ENCODE measurements at places on chromosomes 2 and 18. TPM values are rescaled to one million over a fixed set of nuclear protein-coding genes. Genes with fewer than 3 reads are reported as not detected.
A peak's percentile ranks its signal among the peaks of the same experiment; 100 is the strongest.

GRCh38 chr2:110805894-110806452, 73.6 kb downstream of the ACOXL start:
- no peak overlapping the region for H3K27ac ChIP-seq
- peaks cover 59% of the 10 kb centered on the region for H3K27me3 ChIP-seq

DNA sequence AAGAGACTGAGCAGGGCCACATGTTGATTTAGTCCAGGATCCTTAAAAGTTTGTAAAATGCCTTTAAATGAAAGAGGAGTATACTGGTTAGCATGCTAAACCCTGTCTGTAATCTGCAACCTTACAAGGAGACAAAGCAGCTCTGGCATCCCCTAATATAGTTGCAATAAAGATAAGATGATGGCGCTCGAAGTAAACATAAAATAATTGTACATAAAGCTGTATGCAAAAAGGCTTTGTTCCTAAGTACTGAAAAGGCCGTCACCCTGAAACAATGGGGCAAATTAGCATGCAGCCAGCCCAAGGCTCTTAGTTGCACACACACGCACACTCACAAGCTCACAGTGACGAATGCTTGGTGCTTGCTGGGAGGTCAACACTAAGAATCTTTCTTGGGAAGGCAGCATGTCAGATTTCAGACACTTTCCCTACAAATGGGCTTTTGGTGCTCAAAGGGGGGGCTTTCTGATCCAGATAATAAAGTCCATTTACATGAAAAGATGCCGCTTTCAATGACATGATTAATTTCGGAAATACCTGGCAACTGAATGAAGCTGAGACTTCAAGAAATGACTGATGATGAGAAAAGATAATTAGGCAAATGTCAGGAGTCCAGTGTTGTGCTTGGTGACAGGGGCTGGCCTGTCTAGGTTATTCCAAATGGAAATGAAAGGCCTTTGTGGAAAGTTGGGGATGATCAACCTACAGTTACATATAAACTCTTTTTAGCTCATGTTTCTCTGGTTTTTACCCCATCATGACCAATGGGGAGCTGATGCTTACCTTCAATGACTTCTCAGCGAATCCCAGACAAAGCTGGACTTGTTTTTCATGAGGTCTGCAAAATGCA, 370.3 kb downstream of the MEIS1 start:
- H3K4me3 ChIP-seq = no peak overlapping the region
- DNase-seq = no peak
- H3K27ac ChIP-seq = no peak overlapping the region

DNA sequence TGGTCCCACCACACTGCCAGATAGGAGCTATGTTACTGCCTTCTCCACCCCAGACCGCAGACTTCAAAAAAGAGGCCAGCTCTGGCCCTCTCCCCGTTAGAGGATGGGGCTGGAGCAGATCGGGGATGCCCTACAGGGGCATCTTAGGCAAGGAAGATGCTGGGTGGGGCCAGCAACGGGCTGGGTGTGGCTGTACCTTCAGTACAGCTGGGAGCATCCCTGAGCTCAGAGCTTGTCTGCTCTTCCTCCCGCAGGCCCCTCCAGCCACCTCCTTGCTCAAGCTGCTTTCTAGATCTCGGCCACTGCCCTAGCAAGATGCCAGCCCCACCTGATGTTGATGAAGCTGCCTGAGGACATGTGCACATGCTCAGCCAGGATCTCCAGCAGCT, 9.8 kb downstream of the PTPRN start:
- no peak for DNase-seq
- H3K36me3 ChIP-seq = no peaks in the 10 kb centered on the region
- peaks cover 5% of the 10 kb centered on the region for H3K4me1 ChIP-seq
- H3K27me3 ChIP-seq = peaks cover 45% of the 10 kb centered on the region
- H3K27ac ChIP-seq = no peak overlapping the region

DNA sequence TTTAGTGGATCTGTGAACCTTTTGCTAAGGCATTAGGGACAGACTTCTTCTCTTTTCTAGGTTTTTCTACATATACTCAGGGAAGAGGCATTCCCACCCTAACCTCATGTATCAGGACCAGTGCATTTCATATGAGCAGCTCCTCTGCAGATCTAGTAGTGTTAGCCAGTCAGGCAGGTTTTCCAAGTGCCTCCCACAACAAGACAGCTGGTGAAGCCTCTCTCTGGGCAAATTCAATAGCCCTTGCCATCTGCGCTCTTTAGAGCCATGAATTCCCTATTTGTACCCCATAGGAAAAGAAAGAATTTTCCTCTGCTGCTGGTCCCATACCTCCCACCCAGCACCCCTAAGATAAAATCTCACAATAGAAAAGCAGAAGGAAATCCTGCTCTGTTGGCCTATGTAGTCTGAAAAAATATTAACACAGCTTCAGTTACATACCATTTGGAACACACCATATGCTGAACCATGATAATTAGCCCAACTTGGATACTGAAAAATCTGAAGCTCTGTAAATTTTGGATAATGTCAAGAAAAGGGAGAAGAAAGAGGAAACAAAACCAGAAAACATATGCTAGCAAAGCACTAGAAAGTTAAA, 1354.6 kb upstream of the NRXN1 start:
- H3K27me3 ChIP-seq = no peaks in the 10 kb centered on the region
- no peak overlapping the region for H3K27ac ChIP-seq
- no peaks in the 10 kb centered on the region for H3K36me3 ChIP-seq

DNA sequence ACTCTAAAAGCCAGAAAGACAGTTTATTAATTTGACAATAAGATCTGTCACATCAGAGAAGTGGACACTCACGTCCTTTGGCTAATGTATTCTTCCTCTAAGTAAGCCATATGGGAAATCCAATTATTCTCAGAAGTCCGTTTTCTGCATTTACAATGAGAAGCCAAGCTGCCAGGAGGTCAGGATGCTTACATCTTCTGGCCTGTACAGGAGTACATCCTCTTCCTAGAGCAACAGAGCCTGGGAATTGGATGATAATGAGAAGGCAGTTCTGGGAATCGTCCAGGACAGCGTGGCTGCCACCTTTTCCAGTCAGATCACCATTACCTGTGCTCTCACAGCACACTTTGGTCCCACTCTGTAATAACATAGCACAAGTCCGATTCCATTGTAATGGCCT, 5.2 kb downstream of the RAPGEF4 start:
- H3K27ac ChIP-seq = no peak overlapping the region
- peaks cover 18% of the 10 kb centered on the region for H3K27me3 ChIP-seq
- no peak for DNase-seq
- H3K4me1 ChIP-seq = peaks cover 10% of the 10 kb centered on the region
- H3K36me3 ChIP-seq = peaks cover 7% of the 10 kb centered on the region
- H3K4me3 ChIP-seq = no peak overlapping the region

DNA sequence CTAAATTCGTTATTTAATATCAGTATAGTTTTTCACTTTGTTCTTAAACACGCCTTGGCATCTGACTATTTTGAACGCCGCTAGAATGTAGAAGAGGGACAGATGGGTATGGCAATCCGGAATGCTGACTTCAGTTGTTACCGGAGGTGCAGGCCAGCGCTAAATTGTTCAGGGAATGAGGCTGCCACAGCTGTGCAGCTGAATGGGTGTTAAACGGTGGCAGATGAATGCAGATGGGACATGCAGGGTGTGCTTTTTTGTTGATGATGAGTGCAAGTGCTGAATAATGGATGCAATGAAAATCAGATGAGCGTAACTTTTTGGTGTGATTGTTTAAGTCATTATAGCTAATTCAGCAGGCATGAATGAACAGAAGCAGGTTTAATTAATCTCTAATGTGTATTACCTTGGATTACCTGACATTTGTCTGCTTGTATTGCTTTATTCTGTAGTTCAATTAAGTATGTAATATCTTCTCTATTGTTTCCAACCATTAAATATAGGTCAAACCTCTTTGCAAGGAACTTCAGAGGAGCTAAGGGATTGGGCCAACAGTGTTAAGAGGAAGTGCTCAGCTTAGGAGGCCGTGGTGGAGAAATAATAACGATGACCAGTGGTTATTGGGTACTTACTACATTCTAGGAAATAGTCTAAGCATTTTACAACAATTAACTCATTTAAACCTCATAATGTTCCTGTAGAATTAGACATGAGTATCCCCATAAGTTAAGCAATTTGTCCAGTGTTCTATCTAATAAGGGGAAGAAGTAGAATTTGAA, 11.9 kb upstream of the CREG2 start:
- peaks cover 25% of the 10 kb centered on the region for H3K27me3 ChIP-seq
- no peak overlapping the region for H3K27ac ChIP-seq
- DNase-seq = no peak
- H3K4me1 ChIP-seq = peaks cover 10% of the 10 kb centered on the region
- no peaks in the 10 kb centered on the region for H3K36me3 ChIP-seq
- no peak overlapping the region for H3K4me3 ChIP-seq

DNA sequence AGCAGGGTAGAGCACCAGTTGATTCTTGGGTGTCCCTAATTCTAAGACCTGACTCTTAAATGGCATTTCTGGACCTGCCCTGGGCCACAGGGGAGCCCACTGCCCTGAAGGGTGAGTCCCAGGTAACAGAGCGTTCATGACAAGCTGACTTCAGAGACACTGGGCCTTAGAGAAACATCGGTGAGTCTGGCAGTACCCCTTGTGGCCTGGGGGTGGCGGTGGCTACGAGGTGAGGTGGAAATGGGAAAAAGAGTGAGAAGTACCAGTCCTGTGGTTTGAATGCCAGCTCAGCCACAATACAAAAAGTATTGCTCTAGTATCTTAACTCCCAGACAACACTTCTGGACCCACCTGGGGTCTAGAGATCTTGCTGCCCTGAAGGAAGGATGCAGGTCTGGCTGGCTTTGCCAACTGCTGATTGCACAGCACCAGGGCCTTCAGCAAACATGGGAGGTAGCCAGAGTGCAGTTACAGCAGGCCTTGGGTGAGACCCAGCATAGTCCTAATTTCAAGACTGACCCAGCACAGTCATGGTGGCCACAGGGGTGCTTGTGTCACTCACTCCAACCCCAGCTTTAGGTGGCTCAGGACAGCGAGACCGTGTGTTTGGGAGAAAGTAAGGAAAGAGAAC, 44.5 kb downstream of the USP34 start:
- peaks cover 16% of the 10 kb centered on the region for H3K4me1 ChIP-seq
- no peaks in the 10 kb centered on the region for H3K27me3 ChIP-seq
- DNase-seq = no peak
- no peak overlapping the region for H3K4me3 ChIP-seq
- H3K27ac ChIP-seq = no peak overlapping the region

DNA sequence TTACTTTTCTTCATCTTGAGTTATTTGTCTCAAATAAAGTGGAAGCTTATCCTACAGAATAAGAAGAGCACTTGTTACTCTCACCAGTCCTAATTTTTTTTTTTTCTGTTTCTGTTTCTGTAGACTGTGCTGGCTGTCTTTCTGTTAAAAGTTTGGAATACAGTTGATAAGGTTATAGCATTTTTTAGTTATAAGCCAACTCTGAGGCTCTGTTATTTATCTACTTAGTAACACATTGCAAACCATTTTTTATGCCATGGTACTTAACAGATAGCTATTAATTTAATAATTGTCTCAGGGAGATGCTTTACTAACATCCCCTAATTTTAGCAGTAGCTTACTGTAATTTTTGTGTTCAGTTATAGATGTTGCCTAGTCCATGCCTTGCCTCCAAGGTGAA, 37.9 kb downstream of the CREB1 start:
- no peaks in the 10 kb centered on the region for H3K4me1 ChIP-seq
- H3K36me3 ChIP-seq = peaks cover 40% of the 10 kb centered on the region
- no peak for DNase-seq
- no peaks in the 10 kb centered on the region for H3K27me3 ChIP-seq

DNA sequence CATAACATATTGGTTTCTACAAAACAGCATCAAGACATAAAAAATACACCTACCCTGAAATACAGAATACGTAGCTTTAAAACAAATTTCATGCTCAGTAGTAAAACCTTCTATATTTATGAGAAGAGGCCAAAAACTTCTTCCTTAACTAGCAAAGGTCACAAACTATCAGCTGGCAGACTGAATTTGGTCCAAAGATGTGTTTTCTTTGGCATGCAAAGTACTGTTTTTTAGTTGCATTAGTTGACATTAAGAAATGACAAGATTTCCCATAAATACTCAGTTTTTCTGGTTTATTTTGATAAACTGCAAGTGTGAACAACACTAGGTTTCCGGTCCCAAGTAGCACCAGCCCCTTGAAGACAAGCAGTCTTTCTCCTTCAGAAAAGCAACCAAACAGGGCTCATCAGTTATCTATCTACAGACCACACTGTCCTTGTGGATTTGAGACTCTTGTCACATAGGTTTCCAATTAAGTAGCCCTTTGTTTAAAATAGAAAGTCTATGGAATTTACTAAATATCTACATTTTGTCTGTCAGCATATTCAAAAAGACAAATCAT, 35.6 kb downstream of the SLC25A12 start:
- peak overlapping the region; percentile 52 for H3K27ac ChIP-seq
- peaks cover 22% of the 10 kb centered on the region for H3K4me1 ChIP-seq
- H3K36me3 ChIP-seq = peaks cover 8% of the 10 kb centered on the region
- no peak overlapping the region for H3K4me3 ChIP-seq
- no peaks in the 10 kb centered on the region for H3K27me3 ChIP-seq

The HOXD11 gene
- not detected for total RNA-seq

The OSR1 gene
- total RNA-seq = 6.1 TPM

The HOXD13 gene
- not detected for total RNA-seq

The NPHP1 gene
- total RNA-seq = 3.6 TPM

All from osteocyte (in vitro differentiated cells).